ENCODE measurements at places on chromosomes 3 and 15.

GRCh38 chr15:94930960-94931359, 699.6 kb downstream of the MCTP2 start:
- no peak overlapping the region for H3K27ac ChIP-seq
- H3K4me3 ChIP-seq, result no peak overlapping the region
- H3K4me1 ChIP-seq, result no peaks in the 10 kb centered on the region
- H3K27me3 ChIP-seq, result no peaks in the 10 kb centered on the region

DNA sequence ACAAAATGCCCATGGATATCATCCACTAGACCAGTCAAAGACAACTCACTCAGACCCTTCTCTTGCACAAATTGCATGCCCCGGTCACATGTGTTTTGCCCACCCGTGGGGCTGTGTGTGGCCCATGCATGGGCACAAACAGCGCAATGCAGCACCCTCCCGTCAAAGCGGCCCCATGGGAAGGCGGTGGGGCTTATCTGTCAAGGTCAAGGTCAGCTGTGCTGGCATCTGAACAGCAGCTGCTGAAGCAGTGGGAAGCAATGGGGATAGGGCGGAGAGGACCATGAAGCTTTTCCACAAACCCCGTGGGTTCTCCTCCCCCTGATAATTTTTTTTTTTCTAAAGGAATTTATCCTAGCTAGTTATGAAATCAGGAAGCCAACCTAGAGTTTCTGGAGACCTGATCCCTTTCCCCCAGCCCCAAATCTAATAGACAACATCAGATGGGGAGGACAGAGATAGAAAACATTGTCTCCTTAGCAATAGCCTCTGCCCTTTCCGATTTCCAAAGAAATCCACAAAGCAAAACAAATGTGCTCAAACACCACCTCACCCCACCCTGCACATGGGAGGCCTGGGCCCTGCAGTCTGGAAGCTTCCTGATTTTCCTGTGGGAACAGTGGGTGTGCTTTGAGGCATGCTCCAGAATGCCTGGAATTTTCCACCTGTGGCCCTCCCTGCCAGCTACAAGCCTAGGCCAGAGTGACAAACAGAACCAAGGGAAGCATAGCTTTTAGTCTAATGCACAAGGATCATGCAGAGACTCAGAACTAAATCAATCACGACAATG, 84.4 kb downstream of the BDH1 start:
- DNase-seq, result no peak
- no peaks in the 10 kb centered on the region for H3K27me3 ChIP-seq
- no peaks in the 10 kb centered on the region for H3K36me3 ChIP-seq
- H3K4me3 ChIP-seq, result no peak overlapping the region

DNA sequence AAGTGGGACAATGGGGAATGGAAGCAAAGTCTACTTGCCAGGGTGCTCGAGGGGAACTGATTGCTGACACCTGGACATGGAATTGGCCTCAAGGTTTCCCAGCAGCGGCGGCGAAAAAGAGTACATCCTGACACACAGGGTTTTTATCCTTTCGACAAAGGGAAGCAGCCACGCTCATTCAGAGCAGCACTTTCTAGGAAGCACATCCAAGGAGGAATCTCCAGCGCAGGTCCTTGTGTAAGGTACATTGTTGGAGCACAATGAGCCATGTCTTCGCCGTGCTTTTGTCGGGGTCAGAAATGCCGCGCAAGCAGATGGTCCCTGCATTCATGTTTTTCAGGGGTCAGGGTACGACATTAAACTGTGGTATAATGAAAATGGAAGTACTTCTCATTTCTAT, 16.8 kb downstream of the CACNA1D start:
- DNase-seq, result no peak
- H3K27ac ChIP-seq, result no peak overlapping the region
- no peaks in the 10 kb centered on the region for H3K36me3 ChIP-seq
- H3K27me3 ChIP-seq, result no peaks in the 10 kb centered on the region

DNA sequence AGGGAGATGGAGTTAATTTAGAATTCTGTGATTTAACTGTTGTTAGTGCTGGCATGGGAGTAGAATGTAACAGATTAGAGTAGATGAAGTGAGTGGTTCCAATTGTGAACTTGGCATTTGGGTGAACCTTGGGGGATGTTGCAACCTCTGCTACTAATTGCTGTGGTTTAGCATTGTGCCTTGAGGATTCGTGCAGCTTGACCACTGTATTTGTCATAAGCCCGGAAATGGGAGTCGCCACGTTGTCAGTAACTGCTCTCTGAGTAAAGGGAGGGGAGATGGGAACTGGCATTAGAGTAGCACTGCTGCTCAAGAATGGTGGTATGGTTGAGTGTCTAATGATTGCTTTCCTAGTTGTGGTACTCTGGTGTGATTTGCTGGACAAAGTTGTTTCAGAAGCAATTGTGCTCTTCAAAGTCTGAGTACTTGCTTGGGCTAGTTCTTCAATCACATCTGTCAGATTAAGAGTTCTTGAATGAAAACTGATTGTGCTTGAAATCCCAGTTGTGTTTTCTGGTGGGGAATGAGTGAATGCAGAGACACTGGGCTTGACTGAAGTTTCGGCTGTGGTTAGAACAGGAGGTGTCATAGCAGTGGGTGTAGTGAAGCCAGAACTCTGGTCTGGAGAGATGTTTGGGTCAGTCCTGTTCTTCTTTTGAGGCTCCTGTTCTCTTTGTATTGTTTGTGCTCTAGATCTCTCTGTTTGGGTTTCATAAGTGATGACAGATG, 15.4 kb downstream of the IGSF10 start:
- H3K4me1 ChIP-seq, result no peaks in the 10 kb centered on the region
- H3K27ac ChIP-seq, result no peak overlapping the region
- H3K27me3 ChIP-seq, result no peaks in the 10 kb centered on the region
- H3K36me3 ChIP-seq, result no peaks in the 10 kb centered on the region

- no peaks in the 10 kb centered on the region for H3K36me3 ChIP-seq
- H3K4me1 ChIP-seq, result no peaks in the 10 kb centered on the region
- DNase-seq, result no peak
- H3K4me3 ChIP-seq, result no peak overlapping the region
- H3K27ac ChIP-seq, result no peak overlapping the region
Measured at GRCh38 chr3:14899993-14900618, 47.3 kb upstream of the NR2C2 start.

DNA sequence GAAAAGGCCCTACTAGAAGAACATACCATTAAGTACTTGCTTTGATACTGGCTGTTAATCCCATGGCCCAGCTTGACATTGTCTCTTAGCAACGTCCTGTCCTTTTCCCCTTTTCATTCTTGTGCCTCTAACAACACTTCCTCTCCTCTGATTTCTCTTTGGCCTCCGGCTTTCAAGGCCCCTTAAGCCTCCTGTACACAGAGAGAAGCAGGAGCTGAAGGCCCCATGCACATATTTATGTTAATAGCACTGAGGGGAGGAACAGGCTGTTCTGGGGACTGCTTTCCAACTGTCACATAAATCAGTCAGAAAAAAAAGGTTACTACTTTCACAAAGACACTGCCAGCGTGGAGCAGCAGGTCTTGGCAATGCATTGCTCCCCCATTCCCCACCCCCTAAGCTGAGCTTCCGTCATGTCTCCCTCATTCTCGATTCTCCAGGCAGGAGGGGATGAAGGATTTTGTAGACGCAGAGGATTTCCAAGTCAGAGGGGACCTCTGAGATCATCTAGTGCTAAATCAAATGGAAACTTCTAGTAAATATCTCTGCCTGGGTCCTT, 257.4 kb upstream of the ADAMTS9 start:
- H3K36me3 ChIP-seq, result no peaks in the 10 kb centered on the region
- H3K4me3 ChIP-seq, result no peak overlapping the region
- H3K4me1 ChIP-seq, result no peaks in the 10 kb centered on the region
- H3K27ac ChIP-seq, result no peak overlapping the region

- H3K27me3 ChIP-seq, result no peaks in the 10 kb centered on the region
- no peak overlapping the region for H3K27ac ChIP-seq
- no peak for DNase-seq
- H3K4me1 ChIP-seq, result no peaks in the 10 kb centered on the region
Measured at GRCh38 chr3:71713041-71713440, 12.2 kb downstream of the EIF4E3 start.
